Stimulated activated naive CD4-positive, alpha-beta T cell treated with Interleukin-2 at 50 U/mL for 16 hours (primary cell): ENCODE measurements at places on chromosomes 16 and 17.

GRCh38 chr16:81616321-81617020 is 162.6 kb upstream of the PLCG2 start:
- DNase-seq: peak; percentile 75

GRCh38 chr17:69567130-69567529 is 152.6 kb downstream of the MAP2K6 start:
- DNase-seq: no peak

DNA sequence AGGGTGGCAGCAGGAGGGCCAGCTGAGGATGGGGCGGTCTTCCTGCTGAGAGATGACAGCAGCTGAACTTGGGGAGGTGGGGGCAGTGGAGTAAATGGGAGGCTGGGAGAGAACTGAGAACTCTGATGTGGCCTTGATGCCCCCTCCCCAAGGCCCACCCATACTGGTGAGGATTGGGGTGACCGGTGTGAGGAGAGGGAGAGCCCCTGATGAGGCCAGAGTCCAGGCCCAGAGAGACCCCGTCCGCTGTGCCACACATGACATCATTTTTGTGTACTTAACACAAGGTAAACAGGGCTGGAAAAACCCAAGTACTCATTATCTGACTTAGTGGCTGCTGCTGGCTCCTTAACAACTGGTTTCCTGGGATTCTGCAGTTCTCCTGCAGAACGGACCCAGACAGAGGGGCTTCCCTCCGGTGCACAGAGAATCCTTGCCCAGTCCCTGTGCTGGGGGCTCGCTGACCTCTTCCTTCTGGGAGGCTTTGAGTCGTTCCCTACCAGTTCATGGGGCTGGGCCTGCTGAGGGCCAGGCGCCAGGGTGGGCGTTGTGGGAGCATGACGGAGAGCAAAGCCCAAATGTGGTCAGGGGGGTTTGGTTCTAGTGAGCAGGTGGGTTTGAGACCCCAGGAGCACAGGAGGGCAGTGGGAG is 207.6 kb downstream of the RAB11FIP4 start:
- DNase-seq: no peak

DNA sequence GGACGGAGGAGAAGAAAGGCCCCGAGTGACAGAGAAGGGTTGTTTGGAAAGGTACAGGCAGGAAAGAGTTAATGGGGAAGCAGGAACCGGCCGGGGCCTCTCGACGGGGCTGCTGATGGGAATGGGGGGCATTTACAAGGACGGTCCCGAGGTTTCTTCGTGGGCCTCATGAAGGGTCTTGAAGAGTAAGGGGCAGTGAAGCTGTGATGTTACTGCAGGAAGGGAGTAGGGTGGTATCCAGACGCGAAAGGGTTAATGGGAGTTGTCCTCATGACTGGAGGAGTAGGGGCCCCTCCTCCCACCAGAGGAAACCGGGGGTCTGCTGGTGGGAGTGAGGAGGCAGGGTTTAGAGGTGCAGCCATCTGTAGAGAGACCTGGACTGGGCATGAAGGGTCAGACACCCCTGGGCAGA is 481 bp downstream of the PDK2 start:
- no peak for DNase-seq

- no peak for DNase-seq
Measured at GRCh38 chr17:20924306-20924705, 118.5 kb downstream of the USP22 start.

DNA sequence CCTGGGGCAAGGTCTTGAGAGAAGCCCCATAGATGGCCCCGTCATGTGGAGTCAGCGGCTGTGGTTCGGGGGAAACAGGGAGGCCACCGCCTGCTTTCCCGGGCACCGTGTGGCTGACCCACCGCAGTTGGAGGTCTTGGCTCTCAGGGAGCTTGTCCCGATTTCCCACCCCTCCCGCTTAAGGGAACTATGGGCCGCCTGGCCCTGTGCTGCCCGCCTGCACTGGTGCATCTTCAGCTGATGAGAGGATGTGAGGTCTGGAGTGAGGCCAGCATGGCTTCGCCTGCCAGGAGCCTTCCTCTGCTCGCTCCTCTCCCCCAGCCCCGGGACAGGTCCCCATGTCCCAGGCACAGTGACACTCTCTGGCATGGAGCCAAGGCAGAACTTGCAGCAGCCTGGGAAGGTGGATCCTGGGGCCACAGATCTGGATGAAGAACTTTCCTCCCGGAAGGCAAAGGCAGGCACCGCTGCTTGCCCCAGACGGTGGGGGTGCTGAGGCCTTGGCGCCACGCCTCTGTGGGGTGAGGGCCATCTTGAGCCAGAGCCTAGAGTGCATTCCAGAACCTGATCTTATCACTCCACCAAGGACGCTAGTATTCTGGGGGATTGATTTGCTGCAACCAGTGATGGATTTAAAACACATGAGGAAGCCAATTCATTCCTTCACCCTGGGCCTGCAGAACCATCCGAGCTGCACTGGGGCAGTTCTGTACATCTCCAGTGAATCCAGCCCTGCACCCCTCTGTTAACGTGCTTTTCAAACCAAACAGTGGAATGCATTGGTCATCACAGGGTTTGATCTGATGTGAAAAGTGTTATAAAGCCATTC is 178.6 kb upstream of the TNRC6C start:
- no peak for DNase-seq

DNA sequence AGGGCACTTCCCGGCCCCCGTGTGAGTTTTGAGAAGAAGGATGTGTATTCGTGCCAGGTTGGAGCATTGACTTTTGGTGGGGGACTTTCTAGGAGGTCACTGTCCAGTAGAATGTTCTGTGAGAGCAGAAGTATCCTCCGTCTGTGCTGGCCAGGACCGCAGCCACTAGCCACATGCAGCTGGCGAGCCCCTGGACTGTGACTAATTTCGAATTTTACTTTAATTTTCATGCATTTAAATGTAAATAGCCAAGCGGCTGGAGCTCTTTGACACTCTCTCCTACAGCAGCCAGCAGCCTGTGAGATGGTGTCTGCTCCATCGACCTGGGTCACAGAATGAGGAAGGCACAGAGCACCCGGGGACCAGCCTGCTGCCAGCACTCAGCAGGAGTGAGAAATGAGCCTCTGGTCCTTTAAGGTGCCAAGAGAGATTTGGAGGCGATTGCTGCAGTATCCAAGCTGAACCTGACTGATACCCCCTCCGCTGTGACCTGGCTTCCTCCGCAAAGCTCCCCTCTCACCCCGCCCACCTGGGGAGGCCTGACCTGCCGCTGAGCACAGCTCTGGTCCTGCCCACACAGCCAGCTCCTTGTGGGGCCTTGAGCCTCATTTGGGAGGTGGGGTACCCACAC is 7.8 kb downstream of the ATP2A3 start:
- DNase-seq: no peak

GRCh38 chr17:58184308-58184985 is 8.1 kb upstream of the EPX start:
- DNase-seq: no peak
